ENCODE measurements at places on chromosomes 4 and X.

DNA sequence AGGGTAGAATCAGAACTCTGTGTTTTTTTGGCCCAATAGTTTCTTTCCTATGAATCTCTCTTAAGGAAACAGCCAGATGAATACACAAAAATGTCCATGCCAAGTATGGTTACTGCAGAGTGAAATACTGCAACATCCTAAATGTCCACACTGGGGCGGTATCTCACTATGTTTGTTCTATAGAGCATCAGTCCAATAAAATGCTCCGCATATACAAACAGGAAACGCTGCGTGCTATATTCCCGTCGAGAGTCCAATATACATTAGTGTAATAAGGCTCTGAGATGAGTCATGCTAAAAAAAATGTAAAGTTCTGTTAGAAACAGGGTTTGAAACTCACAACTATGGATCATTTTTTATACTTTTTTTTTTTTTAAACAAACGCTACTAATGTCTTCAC, 72.9 kb upstream of the ENOX2 start:
- DNase-seq: peak; percentile 19

GRCh38 chrX:39602195-39602594, 495.6 kb downstream of the BCOR start:
- DNase-seq: no peak

- no peak for DNase-seq
Measured at GRCh38 chr4:119748853-119749252, 120.2 kb upstream of the PDE5A start.

- DNase-seq: no peak
Measured at GRCh38 chrX:69506617-69507499, 2.7 kb downstream of the NALF2 start.

DNA sequence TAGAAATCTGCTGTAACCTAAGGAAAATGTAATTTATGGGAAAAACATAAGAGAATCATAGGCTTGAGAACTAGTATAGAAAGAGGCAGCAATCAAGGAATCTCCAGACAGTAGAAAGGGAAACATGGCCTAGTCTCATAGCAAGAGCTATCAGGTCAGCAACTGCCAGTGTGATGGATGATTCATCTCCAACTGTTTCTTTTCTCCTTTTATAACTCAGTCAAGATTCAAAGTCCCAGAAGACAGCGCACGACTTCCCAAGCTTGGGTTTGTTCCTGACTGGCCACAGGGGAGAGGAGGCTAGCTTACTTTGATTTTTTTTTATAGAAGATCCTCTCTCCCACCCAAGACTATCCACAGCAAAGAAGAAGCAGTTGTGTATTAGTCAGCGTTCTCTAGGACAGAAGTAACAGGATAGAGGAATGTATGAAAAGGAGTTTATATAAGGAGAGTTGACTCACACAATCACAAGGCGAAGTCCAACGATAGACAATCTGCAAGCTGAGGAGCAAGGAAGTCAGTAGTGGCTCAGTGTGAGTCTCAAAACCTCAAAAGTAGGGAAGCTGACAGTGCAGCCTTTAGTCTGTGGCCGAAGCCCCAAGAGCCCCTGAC, 181.5 kb downstream of the GC start:
- no peak for DNase-seq

DNA sequence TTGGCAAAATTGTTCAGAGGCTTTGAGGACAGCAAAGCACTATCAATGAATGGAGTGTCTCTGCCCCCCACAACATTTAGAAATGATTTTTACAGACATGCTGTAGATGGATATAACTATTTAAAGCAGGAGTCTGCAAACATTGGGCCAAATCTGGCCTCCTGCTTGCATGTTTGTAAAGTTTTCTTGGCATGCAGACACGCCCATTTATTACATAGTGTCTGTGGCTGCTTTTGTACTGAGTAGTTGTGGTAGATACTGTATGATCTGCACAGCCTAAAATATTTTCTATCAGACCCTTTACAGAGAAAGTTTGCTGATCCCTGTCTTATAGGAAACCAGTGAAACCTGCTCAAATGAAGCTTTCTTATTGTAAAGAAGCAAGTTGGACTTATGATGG, 45.5 kb upstream of the PHEX start:
- no peak for DNase-seq

Measured in right renal cortex interstitium (tissue), 3 donors.